CD4-positive, alpha-beta T cell treated with Interleukin-10 for 1 hour (primary cell): ENCODE measurements at places on chromosomes 2 and 18.

- DNase-seq = no peak
These were observed 2.7 kb upstream of the TMBIM1 start for GRCh38 chr2:218295029-218295428.

GRCh38 chr2:172373076-172373475 lies 54.3 kb upstream of the ITGA6 start:
- no peak for DNase-seq

GRCh38 chr2:182426082-182426917 lies 536 bp downstream of the PDE1A start:
- DNase-seq = no peak

- DNase-seq = peak; percentile 59
These were observed 50.1 kb downstream of the CD226 start for GRCh38 chr18:69897397-69898108.

DNA sequence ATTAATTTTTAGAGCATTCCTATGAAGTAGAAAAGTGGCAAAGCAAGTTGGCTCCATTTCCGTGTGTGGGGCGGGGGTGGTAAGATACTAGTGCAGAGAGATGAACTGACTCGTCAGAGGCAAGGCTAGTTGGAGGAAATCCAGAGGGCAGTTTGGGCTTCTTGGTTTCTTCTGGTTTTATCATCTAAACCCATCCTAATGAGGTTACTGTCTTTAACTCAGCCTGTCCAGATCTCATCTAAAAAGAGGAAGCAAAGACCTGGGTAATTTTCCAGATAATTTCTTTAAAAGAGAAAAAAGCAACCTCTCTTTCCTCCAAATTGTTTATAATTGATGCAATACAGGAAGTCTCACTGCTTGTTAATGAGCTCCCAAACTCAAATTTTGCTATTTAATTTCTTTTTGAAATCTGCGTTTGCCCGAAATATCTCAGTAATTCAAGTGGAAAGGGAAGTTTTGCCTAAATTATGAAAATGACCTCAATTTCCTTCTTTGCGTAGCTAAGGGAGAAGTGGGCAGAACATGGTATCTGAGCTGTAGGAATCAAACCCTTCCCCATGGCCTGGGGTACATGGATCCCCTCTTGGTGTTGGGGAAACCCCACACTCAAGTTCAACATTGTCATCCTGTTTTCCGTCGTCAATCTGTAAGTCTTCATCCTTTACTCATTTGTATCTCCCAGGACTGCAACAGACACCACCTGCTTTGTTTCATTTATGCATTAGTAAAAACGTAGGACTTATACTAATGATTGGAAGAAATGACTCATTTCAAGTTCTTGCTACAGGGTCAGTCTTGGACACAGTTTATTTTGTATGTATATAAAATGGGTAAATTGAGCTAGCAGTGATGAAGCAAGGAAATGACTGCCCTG lies 89.1 kb upstream of the KLF7 start:
- no peak for DNase-seq

DNA sequence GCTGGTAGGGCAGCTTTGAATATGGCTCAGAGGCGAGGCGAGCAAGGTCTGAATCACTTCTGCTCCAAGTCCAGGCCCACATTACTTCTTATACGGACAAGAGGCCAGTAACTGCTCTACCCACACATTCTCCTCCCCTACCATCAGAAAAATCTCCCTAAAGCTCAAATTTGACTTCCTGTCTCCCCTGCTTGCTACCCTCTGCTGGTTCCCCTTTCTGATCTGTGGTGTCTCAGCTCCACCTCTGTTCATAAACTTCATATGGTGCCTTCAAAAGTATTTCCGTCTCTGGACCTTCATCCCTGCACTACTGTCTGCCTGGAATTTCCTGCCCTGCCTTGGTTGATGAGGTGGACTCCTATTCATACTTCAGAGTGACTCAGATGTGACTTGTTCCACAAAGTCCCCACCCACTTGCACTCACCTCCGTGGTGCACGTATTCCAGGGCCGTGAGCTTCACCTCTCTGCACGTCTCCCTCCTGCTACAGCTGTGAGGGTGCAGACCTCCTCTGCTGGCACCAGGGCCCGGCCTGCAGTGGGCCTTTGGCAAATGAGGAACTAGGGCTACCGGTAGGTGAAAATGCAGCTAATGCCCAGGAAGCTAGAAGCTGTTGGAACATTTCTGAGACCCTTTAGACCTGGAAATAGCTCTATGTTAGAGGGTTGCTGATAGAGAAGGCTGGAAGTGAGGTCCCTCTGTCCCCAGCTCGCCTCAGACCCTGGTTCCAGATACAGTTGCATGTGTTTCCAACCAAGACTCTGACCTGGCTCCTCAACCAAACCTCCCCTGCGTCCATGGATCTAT lies 24.6 kb upstream of the KCMF1 start:
- peak; percentile 56 for DNase-seq

DNA sequence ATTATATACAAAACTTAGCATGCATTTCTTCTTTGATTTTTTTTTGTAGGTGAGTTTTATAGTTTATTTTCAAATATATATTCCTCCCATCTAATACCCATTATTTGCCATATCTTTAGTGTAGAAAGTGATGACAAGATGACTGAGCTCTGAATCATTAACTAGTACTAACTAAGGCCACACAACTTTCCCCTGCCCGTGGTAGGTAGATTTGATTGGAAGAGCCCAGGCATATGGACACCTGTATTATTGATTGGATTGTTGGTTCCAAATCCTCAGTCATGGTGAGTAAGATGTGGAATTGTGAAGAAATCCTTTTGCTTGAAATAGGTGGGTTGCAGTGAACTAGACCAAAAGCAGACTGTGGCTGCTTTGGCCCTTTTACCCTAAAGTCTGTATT lies 54.8 kb downstream of the ABI2 start:
- no peak for DNase-seq

DNA sequence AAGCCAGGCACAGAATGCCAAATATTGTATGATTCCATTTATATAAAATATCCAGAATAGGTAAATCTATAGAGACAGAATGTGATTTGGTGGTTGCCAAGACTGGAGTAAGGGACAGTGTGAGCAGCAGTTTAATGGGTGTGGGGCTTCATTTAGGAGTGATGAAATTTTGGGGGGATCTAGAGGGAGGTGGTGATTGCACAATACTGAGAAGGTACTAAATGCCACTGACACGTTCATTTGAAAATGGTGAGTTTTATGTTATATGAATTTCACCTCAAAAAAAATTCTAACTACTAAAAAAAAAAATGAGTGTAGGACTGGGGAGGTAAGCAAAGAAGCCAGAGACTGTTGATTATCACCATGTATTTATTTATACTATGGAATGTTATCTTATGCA lies 974.5 kb upstream of the ZEB2 start:
- DNase-seq = no peak

GRCh38 chr2:69465513-69466456 lies 28.6 kb upstream of the NFU1 start:
- no peak for DNase-seq

DNA sequence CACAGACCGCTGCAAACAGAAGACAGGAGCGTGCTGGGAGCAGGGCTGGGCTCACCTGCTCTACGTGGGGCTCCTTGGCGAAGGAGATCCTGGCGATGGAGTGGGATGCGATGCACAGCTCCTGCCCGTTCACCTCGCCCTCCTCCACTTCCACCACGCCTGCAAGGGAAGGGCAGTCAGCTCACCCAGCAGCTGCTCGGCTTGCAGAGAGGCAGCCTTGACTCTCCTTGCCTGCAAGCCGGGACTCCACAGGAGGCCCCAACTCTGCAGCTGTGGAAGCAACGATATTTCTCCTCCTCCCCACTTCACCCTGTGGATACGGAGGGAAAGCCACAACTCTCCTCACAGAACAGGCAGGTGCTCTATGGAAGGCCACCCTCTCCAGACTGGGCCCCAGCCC lies 35.1 kb downstream of the THAP4 start:
- no peak for DNase-seq

DNA sequence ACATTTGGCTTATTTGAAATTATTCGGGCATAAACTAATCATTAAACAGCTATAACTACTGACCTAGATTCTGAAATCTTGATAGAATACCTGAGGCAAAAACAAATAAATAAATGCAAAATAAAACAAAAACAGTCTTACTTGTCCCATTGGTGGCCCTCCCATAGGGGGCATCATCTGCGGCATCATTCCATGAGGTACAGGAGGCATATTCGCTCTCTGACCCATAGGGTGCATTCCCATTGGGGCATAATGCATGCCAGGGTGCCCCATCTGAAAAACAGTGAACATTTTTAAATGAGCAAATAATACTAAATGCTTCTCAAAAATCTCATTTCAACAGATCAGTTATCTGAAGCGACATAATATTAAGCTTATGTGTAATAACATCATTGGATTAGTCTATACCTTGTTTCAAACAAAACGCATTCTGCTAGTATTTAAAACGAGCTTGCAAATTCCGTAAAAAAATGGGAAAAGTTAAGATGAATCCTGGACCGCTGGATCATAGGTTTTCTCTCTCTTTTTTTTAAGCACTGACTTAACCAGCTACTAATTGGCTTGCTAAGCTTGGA lies 1.3 kb downstream of the PRPF40A start:
- peak; percentile 41 for DNase-seq

- DNase-seq = no peak
These were observed 43.4 kb downstream of the COLEC12 start for GRCh38 chr18:457140-457519.

- no peak for DNase-seq
These were observed 17.7 kb upstream of the RGPD4 start for GRCh38 chr2:107808959-107809358.

DNA sequence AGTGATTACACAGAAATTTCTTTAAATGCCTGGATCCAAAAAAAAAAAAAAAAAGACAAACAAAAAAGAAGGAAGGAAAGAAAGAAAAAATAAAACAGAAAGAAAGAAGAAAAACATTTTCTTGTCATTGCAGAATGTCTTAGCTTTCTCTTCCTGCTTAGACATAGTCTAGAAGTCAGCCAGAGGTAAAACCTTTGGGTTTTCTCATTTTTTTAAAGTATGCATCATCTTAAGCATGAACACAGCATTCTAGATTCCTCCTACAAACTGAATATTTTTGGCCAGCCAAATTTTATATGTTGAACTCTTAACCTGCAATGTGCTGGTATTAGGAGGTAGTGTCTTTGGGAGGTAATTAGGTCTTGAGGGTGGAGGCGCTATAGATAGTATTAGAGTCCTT lies 243.9 kb downstream of the TRIB2 start:
- no peak for DNase-seq

DNA sequence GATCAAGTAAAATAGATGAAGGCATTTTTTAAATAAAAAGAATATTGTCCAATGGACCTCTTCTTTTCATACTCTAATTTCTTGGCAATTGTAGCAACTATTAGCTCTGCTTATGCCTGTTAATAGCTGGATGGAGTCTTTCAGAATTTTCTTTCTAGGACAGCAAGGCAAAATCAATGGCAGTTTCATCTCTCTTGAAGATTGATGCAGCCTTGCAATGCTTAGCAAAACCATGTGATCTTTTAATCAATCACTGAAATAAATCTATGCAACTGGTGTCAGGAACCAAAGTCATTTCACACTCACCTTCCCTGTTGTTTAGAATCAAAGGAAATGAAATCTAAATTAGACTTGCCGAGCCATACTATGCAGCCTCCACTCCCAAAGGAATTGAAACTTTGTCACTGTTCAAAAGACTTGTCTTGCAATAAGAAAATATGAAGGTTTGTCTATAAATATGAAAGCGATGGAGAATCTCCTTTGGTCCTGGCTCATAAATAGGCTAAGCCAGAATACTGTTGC lies 16.2 kb downstream of the RPRM start:
- DNase-seq = no peak

- no peak for DNase-seq
These were observed 59.2 kb downstream of the TWIST2 start for GRCh38 chr2:238906936-238907716.

GRCh38 chr2:108612514-108613183 lies 78.4 kb downstream of the LIMS1 start:
- peak; percentile 77 for DNase-seq

DNA sequence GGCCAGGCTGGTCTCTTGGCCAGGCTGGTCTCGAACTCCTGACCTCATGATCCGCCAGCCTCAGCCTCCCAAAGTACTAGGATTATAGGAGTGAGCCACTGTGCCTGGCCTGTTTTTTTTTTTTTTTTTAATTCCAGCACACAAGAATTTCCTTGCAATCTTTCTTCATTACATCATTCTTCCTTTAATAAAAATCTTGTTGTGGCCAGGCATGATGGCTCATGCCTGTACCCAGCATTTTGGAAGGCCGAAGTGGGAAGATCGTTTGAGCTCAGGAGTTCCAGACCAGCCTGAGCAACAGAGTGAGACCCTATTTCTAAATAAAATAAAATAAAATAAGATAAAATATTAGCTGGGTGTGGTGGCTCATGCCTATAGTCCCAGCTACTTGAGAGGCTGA lies 21.4 kb upstream of the PLEKHM3 start:
- no peak for DNase-seq

DNA sequence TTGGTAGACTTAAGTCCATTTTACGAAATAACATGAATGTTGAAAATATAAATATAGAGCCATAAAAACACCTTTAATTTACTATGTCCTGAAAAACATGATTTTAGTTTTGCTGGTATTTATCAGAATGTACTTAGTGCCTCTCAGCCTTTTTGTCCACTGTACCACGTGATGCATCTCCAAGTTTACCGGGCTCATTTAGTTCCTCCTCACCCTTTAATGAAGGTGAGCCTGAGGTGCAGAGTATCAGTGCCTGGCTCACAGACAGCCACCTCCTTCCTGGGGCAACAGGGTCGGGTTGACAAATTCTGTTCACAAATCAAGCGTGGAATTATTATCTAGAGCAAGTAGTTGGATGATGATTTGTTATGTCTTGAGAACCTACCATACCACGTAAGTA lies 420.5 kb upstream of the MEIS1 start:
- DNase-seq = no peak

- no peak for DNase-seq
These were observed 216.1 kb upstream of the FSIP2 start for GRCh38 chr2:185522472-185522871.

- DNase-seq = no peak
These were observed 642 bp upstream of the SRSF7 start for GRCh38 chr2:38751596-38752410.

DNA sequence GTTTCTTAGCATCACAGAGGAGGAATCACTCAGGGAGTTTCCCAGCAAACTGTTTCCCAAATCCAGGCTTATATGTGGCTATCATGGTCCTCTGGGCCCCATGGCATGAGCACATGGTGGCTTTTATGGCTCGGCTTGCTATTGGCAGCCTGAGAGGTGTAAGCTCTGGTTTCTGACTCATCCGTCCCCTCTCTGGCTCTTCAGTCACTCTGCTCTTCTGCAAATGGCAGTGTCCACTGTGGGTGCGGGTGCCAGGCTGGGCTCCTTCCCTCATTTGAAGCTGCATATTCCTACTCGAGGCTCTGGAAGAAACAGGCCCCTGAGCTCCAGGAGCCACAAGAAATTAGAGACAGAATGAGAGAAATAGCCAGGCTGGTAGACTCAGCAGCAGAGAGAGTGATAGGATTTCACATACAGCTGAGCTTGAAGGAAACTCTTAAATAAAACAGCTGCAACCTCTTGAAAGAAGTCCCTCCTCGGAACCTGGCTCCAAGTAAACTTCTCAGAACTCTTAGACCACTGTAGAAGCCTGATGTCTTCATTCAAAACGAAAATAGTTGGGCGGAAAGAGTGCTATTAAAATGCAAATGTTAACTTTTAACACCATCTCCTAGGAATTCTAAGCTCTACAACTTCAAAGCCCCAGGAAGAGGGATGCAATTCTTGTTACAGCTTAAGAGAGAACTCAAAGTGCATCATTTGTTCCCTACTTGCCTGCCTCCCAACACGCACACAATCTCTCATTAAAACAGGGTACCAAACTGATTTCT lies 212.6 kb upstream of the SP5 start:
- DNase-seq = no peak
